Cerebellar nuclear complex (tissue), 1 donor: ENCODE measurements at places on chromosomes 12 and 14.

DNA sequence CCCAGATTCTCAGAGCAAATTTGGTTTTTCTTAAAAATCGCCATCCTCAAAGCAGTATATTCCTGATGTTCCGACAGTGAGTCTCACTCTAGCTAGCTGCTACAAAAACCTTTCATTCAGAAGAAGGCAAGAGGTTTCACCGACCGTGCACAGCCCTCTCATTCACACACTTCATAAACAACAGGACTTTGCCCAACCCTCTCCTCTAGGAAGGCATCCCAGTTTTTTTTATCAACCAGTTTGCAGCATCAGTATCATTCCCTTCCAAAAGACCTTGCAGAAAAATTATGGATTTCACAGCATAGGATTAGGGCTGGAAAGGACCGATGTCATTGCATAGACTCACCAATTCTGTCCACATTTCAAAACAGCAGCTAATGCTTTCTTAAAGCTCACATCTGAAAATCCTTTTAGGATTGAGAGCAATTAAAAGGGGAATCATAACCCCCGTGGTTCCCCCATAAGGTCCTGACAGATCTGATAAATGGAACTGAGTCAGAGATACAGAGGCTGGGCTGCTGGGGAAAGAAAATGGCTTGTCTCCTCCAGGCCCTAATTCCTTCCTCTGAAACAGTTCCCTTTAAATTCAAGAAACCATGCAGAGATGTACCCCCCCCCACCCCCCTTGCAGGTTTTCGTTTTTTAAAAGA lies 597 bp downstream of the SVOP start:
- DNase-seq: no peak

- DNase-seq: no peak
These were observed 336.3 kb downstream of the TMEM121 start for GRCh38 chr14:105862581-105863239.

GRCh38 chr12:34350092-34351041 lies 328.1 kb downstream of the ALG10 start:
- DNase-seq: no peak

GRCh38 chr12:80129895-80130530 lies 30.7 kb downstream of the OTOGL start:
- DNase-seq: no peak

- no peak for DNase-seq
These were observed 51.1 kb upstream of the VRK1 start for GRCh38 chr14:96746101-96746500.

GRCh38 chr12:110093631-110094311 lies 30.4 kb upstream of the IFT81 start:
- DNase-seq: no peak

DNA sequence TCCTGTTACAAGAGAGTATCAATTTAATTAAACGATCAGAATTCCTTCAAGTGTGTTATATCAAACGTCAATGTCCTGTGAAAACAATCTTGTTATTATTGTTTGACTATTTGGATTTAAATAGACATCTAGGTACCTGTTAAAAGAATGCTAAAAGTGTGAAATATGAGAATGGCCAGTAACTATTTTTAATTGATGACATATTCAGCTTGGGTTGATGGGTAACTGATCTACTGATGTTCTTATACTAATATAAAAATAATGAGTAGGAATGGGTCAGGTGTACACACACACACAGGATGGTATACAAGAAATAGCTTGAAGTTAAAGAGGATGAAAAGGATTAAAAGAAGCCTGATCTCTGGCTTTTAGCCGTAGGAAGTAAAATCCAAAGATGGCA lies 146.0 kb downstream of the SLC38A4 start:
- no peak for DNase-seq

DNA sequence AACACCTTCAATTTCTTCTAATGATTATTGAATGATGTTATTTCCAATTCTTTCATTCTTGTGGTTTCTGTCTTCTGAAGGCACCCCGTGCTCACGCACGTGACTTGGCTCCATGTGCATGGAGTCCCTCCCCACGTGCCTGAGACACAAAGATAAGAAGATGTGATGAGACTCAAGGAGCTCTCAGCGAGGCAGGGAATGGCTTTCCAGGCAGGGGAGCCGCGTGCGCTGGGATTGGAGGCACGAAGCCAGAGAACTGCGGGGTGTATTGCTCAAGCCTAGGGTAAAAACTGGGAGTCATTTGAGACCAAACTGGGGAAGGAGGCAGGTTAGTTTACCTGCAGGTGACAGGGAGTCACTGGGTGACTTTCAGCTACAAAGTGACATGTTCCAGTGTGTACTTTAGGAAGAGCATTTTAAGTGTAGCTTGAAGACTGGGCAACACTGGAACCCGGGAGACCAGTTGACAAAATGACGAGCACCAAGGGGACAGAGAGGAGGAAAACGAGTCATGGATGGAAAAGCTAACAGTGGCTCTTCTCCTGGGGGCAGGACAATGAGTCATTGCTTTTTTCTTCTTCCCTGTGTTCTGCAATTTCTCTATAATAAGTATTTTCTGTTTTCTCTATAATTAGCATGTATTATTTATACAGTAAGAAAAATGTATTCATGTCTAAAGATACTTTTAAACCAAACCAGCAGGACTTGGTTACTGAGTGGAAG lies 311.7 kb upstream of the FKBP4 start:
- no peak for DNase-seq

DNA sequence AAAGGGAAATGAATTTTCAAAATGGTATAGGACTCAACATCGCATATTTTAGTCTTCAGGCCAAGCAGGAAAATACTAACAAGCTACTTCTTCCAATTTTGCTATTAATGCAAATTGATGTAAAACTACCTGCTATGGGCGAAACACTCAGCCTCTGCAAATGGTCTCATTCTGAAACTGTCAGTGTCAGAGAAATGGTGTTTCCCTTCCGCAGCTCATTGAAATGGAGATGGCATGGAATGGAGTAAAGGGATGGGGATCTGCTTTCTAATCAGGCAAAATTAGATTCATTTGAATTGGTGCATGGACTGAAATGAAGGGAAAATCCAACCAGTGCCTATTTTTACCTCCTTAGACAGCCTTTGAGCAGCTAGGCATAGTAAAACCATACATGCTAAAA lies 80.4 kb upstream of the EEA1 start:
- DNase-seq: no peak

GRCh38 chr12:106019144-106019543 lies 119.6 kb downstream of the NUAK1 start:
- no peak for DNase-seq

- DNase-seq: no peak
These were observed 173.3 kb downstream of the ANO2 start for GRCh38 chr12:5771756-5772155.

GRCh38 chr12:128771681-128772080 lies 52.1 kb downstream of the SLC15A4 start:
- DNase-seq: no peak
